ENCODE measurements at places on chromosomes 2 and 18.

DNA sequence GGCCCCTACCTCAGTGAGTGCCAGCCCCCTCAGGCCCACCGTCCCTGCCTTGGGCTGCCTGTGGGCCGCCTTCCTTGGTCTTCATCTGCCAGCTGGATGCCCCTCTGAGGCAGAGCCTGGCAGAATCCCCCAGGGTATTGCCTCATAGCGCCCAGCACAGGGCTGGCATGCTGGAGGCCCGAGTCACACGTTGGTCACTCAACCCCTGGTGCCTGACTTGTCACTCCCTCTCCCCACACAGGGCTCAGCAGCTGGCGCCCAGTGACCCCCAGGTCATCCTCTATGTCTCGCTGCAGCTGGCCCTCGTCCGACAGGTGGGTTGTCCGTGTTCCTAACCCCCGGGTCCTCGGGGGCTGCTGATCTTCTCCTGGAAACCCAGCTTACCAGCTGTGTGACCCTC is 108.4 kb upstream of the MCFD2 start:
- no peak for DNase-seq

GRCh38 chr18:23276451-23276850 is 141.2 kb downstream of the CABLES1 start:
- DNase-seq, result no peak

DNA sequence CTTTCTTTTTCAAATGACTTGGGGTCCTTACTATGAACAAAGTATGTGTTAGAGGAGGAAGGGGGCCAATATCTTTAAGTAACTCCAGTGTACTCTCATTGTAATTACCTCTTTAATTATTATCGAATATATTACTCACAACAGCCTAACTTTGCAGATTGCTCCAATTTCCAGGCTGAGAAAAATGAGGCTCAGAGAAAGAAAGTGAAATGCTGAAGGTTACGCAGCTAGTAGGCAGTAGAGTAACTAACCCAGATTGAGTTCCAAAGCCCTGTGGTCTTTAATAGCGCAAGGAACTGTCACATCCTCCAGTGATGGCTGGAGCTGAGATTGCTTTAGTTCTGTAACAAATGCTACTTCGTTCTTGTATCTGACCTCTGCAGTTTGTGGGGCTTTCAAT is 2.2 kb upstream of the GYPC start:
- no peak for DNase-seq

GRCh38 chr18:37430357-37431076 is 135.1 kb downstream of the CELF4 start:
- no peak for DNase-seq

DNA sequence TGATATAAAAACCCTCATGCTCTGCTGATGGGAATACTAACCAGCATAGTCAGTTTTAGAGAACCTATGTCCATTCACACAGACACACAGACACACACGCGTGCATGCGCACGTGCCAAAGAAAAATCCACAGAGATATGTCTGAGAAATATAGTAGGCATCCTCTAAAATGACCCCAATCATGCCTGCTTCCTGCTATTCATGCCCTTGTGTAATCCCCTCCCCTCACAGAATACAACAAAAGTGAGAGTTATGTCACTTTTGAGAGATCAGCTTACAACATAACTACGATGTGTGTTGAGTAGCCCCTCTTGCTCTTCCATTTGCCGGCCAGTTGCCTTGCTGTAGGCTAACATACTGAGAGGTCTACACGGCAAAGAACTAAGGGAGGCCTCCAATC is 121.3 kb downstream of the DYM start:
- no peak for DNase-seq

DNA sequence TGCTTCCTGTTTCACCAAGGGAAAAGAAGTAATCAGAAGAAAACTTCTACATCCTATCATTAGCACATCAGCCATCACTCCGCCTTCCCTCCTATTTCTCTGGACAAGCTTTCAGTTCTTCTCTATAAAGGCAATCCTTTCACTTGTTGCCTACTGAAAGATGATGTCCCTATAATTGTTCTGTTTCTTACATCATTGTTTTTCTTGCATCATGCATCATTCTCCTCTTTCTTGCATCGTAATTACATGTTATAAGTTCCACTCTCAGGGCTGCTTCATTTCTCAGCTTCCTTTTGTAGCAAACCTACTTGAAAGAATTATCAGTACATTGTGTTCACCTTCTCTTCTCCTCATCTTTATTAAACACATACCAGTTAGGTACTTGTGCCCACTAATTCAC is 7.2 kb downstream of the SLC30A6 start:
- DNase-seq, result no peak

GRCh38 chr2:145292166-145292565 is 772.2 kb upstream of the ZEB2 start:
- peak; percentile 74 for DNase-seq

- DNase-seq, result no peak
These were observed 106.9 kb upstream of the HDAC4 start for GRCh38 chr2:239507576-239508258.
